AG04450 (cell line): ENCODE measurements at places on chromosomes 3 and 15.

- no peak for DNase-seq
Observed at GRCh38 chr3:185152410-185153170, at the start of gene C3orf70. C3orf70 (minus strand) TSS chr3:185153060; CDS start chr3:185152823, 237 bp downstream.

DNA sequence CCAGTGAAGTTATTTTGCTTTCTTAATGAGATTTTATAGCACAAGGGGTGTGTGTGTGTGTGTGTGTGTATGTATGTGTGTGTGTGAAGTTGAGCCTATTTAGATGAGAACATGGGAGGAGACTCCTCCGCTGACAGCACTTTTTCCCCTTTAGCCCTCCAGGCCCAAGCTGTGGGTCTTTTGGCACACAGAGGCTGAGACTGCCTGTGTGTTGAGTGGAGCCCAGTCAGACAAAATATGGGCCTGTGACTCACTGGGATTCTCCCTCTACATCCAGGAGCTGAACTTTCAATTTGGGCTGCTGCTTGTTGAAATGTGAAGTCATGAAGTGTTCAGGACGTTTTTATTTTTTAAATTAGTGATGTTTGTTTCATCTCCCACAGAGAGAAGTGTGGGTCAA lies 108.0 kb downstream of the MFSD1 start:
- DNase-seq = no peak

DNA sequence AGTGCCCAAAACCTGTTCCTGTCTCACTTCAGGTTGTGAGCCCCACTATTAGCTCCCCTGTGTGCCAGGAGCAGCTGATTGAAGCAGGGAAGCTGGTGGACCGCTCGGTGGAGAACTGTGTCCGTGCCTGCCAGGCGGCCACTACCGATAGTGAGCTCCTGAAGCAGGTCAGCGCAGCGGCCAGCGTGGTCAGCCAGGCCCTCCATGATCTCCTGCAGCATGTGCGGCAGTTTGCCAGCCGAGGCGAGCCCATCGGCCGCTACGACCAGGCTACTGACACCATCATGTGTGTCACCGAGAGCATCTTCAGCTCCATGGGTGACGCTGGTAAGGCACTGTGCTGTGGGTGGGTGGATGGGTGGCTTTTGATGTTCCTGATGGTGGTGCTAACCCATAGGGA lies 334.1 kb upstream of the TPM1 start:
- no peak for DNase-seq

DNA sequence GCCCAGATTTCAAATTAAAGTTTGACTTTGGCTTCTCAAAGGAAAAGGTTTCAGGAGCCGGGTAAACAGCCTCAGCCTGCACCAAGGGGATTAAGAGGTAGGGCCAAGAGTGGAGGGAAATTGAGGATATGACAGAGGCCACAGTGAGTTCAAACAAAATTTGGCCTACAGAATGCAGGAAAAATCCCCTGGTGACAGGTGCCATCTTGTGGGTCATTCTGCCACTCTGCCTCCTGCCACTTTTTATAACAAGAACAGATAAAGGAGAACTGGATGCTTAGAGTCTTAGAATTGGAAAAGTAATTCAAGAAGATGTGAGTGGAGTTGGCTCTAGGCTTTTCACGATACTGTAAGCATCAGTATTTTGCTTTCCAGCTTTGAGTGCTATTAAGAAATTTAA lies 253.2 kb downstream of the NR2F2 start:
- no peak for DNase-seq

- DNase-seq = no peak
Observed at GRCh38 chr3:1252061-1252430, 159.2 kb downstream of the CNTN6 start.

DNA sequence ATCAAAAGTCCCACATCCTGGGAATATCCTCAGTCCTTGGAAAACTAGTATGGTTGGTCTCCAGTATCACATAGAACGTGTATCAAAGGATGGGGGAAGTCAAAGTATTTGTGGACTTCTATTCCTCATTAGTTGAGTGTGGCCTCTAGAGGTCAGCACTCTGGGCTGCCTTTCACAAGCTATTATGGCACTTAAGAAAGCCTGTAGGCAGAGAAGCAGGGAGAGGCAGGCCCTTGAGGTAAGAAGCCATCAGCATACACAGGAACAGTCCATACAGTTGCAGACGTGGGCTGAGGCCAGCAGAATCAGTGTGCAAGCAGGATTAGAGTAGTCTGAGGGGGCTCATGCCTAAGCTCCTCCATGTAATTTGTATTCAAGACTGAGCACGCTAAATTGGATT lies 341.7 kb downstream of the CLSTN2 start:
- DNase-seq = no peak

DNA sequence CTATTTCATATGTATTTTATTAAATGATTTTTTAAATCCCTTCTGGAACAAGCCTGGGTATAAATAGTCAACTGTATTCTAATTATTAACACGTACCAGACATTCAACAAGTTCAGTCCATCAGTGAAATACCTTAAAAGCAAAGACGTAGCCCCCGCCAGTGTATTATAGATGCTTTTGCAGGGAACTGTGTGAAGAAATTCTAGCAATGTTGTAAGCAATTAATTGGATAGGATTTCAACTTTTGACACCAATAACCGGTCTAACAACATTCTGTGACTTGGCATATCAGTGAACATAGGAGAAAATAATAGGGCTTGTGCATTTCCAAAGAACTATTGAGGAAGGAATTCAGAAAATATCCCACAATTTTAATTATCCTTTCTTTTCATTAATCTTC lies 67.2 kb upstream of the TGFBR2 start:
- DNase-seq = no peak

DNA sequence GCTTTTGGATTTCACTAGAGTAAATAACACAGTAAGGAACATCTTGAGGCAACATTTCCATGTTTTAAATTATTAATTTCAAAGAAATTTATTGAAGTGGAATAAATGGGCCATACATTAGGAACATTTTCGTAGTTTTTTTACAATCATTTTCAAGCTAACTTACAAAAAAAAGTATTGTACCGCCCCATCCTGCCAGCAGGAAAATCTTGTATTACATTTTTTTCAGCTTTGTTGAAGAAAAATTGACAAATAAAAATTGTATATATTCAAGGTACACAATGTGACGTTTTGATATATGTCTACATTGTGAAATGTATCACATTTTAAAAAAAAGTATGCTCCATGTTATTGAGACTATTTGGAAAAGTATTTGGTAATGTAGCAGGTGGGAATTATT lies 1001.9 kb upstream of the NR2F2 start:
- no peak for DNase-seq

- DNase-seq = no peak
Observed at GRCh38 chr15:65311760-65312159, 7.3 kb downstream of the RNU5B-1 start.

GRCh38 chr3:63914312-63914711 lies 2.1 kb upstream of the SCAANT1 start:
- no peak for DNase-seq

DNA sequence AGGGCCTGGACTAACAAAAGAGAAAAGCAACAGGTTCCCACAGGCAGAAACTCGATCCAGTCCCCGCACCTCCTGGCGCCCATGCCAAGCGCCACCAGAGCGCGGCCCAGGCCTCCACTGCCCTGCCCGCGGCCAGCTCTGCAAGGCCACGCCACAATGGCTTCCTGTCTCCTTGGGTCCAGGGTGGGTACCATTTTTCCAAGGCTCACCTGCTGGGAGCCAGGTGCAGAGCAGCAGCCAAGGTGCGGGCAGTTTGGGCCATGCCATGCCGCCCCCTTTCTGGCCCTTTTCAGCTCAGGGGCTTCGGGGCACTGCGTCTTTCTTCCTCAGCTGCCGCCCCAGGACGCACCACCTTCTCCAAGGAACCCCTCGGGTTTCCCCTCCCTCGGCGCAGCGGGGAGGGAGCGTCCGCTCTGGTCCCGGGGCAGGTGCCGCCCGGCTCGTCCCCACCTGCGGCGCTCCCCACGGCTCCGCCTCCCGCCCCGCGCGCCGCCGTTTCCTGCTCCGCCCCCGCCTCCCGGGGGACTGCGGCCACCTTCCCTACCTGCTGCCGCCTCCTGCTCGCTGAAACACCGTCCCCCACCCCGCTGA lies at the start of gene ILDR1:
Gene ILDR1 (minus strand): TSS at position 437 of the 591 bp plus-strand sequence. CDS start 170 bp downstream, at position 267.
- no peak for DNase-seq

DNA sequence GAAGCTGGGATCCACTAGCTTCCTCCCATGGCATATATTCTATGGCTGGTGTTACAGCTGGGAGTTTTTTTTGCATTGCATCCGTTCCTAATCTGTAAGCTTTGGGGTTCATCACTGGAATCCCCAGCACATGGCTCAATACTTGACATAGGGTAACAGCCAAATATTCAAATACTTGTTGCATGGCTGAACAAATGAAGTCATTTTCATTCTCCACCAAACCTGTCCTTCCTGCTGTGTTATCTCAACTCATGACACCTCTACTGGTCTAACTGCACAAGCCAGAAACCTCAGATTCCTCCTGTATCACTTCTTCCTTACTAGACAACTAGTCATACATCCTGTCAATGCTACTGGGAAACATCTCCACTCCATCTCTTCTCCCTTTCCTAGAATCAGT lies 43.4 kb downstream of the ST3GAL6 start:
- no peak for DNase-seq
